Stimulated activated CD8-positive, alpha-beta memory T cell treated with anti-CD3 and anti-CD28 coated beads, Interleukin-4, amount 100 ng/mL, for 1 hour (primary cell): ENCODE measurements at places on chromosomes 4 and X.

GRCh38 chr4:144409525-144409924 is 236.4 kb upstream of the HHIP start:
- no peak for DNase-seq

GRCh38 chr4:26583538-26583864 is 383 bp upstream of the TBC1D19 start:
- DNase-seq: no peak

DNA sequence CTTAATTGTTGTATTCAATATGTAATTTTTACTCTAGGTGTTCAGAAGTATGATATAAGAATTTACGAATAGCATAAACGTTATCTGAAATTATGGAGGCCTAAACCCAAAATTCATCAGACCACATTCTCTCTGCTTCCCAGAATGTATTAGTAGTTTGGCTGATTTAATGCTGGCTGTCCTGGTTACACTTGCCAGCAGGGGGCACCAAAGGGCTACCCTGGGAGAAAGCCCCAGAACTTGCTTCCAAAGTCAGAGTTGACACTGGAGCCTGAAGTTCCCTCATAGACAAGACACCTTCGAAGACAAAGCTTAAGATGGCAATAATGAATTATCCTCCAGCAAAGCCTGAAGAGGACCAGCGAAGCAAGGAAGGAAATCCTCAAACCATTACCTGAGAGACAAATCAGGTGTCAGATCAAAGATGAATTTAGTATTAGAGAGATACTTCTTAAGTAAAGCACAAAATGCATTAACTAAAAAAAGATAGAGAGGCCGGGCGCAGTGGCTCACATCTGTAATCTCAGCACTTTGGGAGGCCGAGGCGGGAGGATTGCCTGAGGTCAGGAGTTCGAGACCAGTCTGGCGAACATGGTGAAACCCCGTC is 11.3 kb upstream of the ANOS1 start:
- peak; percentile 14 for DNase-seq

DNA sequence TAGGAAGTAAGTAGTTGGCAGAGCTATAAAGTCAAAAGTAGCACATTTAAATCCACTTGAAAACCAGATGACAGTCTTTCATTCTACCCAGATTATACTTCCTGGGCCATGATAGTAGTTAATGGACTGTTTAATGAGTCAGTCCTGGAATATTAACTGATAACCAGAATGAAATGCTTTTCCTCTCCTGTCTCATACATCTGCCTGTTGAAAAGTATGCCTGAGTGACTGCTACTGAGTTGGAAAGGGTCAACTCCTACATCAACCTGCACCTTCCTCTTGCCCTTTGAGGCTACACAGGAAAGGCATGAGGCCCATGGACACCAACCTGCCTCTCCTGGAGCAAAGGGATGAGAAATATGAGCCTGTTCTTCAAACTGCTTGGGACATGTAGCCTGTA is 36.0 kb upstream of the COX7B2 start:
- DNase-seq: no peak

- DNase-seq: no peak
These were observed 5.2 kb downstream of the TLR3 start for GRCh38 chr4:186074189-186074588.

- no peak for DNase-seq
These were observed 29.7 kb downstream of the BMX start for GRCh38 chrX:15530318-15530717.

GRCh38 chr4:120704538-120704937 is 218.0 kb downstream of the PRDM5 start:
- DNase-seq: no peak

- no peak for DNase-seq
These were observed 28.2 kb upstream of the IGSF1 start for GRCh38 chrX:131317326-131317725.

DNA sequence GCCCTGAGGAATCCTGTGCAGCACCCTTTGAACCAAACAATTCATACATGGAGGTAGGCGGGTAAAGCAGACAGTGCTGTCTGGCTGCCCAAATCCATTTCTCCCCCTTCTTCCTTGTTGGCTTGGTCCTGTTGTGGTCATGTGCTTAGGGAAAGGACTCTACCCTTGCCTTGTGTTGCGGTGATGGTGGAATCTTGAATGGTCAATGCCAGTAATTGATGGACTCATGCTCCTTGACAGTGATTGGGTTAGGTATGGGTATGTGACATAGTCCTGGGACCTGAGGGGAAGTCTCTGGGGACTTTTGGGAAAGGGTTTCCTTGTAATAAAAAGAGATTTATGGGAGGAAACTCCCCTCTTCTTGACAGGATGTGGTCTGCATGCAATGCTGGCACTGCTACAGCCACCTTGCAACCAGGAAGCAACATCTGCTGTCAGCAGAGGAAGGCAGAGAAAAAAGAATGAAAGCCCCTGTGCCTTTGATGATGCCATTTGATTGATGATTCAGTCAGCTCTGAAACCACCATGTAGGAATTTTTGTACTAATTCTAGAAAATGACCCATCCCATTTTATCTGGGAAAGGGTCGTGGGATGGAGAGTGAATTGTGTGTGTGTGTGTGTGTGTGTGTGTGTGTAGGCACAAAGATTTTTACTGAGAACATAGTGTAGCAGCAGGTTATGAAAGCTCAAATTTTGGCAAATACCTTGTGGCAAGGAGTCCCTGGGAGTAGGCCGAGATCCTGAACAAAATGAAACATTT is 30.0 kb upstream of the HUWE1 start:
- peak; percentile 9 for DNase-seq

DNA sequence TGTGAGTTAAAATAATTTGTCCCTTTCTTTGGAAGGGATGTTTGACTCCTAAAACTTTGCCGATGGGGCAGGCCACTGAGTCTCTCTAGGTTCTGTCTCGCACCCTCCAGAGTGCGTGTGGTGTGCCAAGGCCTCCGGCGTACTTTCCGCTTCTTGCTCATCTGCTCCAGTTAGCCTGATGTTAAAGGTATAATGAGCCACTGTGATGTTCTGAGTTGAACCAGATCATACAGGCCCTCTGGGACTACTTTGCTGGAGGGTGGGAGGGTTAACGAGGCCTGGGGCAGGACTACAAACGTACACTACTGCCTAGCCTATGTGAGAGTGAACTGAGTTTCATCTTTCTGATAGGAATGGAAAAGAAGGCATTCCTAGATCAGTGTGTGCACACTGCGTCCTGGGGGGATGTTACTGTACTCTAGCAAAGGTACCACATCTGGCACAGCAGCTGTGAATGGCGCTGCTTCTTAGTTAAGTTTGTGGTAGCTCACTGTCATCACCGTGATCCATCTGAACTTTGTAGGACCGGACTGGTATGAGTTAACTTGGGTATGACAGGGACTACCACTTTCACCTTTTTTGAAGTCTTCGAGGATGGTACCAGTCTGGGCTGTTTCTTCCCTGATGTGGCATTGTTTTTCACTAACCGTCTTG is 60.2 kb downstream of the RGS12 start:
- no peak for DNase-seq

DNA sequence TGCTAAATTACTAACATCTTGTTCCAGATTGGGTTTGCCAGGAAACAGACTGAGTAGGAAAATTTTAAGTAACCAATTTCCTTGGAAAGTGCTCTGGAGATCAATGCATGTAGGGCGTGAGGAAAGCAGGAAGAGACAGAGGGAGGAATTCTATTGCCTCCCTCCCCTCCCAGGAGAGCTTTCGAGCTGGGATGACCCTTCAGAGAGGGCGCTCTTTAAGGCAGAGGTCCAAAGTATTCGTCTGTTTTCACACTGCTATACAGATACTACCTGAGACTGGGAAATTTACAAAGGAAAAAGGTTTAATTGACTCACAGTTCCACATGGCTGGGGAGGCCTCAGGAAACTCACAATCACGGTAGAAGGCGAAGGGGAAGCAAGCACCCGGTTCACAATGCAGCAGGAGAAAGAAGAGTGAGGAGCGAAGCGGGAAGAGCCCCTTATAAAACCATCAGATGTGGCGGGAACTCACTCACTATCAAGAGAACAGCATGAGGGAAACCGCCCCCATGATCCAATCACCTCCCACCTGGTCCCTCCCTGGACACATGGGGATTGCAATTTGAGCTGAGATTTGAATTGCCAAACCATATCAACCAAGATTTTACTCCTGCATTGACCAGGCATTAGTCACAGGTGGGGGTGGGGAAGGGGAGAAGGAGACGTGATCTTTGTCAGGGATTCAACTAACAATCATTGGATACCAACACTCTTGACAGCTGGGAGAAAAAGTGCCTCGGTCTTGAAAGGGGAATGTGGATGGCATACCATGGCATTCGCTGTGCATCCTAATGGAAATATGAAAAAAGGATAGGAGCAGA is 63.8 kb downstream of the SLITRK2 start:
- DNase-seq: no peak

- no peak for DNase-seq
These were observed 13.9 kb downstream of the OFD1 start for GRCh38 chrX:13748486-13748885.

- no peak for DNase-seq
These were observed 3.6 kb upstream of the CXCL1 start for GRCh38 chr4:73865431-73866096.

GRCh38 chrX:112867570-112867969 is 26.9 kb upstream of the AMOT start:
- DNase-seq: no peak

DNA sequence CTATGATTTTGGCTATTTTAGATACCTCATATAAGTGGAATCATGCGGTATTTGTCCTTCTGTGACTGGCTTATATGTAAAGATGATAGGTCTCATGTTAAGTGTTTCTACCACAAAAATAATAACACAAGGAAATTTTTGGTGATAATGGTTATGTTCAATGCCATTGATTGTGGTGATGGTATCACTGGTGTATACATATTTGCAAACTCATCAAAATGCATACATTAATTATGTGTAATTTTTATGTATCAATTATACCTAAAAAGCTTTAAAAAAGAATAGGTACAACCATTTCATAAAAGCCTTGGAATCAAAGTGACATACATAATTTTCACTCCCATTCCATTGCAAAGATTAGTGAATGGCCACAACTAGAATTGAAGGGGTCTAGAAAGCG is 178.3 kb upstream of the FMR1 start:
- no peak for DNase-seq

DNA sequence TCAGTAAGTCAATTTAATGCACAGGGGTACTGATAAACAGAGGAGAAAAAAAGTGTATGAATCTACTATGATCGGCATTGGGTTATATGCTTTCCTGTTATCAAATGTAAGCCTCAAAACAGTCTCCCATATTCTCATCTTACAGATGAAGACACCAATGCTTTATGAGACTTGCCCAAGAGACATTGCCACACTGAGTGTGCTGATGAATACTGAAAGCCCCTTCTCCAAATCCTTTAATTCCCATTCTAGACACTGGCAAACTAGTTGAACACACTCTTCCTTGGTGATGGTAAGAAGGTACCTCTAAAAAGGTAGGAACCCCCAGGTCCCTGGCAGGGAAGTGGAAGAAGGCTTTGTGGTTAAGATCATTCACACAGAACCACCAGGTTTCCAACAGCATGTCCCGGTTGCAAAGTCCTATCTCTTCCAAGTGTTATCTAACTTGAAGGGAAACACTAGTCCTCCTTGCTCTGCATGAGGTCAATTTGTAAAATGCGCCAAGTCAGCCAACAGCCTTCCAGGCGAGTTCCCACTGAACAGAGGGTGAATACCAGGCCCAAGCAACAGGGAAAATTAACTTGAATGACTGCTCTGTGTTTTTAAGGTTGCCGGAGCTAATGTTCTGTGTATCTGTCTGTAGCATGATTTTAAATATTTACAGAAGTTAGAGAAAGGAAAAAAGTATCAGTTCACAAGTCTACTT is 5.1 kb downstream of the SETD7 start:
- no peak for DNase-seq

DNA sequence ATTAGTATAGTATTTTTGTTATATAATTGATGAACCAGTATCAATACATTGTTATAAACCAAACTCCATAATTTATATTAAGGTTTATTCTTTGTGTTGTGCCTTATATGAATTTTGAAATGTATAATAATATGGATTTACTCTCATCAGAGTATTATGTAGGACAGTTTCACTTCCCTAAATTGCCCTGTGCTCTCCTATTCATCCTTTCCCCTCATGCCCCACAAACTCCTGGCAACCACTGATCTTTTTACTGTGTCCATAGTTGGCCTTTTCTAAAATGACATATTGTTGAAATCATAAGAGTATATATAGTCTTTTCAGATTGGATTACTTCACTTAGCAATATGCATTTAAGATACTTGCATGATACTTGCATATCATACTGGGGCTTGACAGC is 958.1 kb upstream of the GRID2 start:
- DNase-seq: no peak

GRCh38 chr4:89759426-89759825 is 77.5 kb downstream of the SNCA start:
- no peak for DNase-seq

DNA sequence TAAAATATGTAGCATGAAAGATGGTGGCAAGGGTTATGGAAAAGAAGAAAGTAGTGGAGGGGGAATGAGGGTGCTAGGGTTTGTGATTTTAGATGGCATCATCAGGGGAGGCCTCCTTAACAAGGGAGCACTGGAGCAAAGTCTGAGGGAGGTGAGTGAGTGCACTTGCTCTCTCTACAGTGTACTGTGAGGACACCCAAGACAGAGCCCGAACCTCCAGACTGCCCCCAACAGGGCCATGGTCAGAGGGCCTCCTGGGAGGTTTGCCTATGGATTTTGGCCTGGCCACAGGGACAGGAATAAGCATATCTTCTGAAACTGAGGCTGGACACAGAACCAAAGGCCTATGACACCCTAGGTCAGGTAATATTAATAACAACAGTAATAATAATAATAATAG is 21.4 kb upstream of the PJA1 start:
- DNase-seq: no peak

GRCh38 chrX:106780664-106781377 is 21.7 kb upstream of the TBC1D8B start:
- DNase-seq: no peak

DNA sequence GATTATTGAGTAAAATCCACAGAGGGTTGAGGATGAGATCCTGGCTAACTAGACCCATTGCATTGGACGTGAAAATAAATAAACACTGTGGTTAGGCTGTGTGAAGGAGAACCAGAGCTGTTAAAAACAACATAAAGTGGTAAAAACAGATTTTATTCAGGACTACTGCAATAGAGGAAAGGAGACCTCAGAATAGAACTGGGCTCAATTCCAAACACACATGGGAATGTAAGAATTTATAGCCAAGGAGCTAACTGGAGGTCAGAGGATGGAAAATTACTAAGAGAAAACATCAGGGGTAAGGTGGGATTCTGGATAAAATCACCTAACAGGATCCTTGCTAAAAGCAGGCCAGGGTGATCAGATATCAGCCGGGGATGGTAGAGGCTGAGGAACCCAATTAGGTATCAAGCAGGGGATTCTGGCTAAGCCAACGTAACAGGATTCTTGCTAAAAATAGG is 112.4 kb downstream of the RNF150 start:
- no peak for DNase-seq

- no peak for DNase-seq
These were observed 42.2 kb downstream of the SMIM10L2A start for GRCh38 chrX:135463937-135464336.

GRCh38 chr4:26192899-26193869 is 127.6 kb upstream of the RBPJ start:
- DNase-seq: no peak

GRCh38 chr4:64520421-64520820 is 111.2 kb upstream of the TECRL start:
- no peak for DNase-seq

GRCh38 chr4:82481506-82481840 is 51.1 kb downstream of the ENOPH1 start:
- DNase-seq: no peak

- DNase-seq: no peak
These were observed 175.3 kb downstream of the MAML3 start for GRCh38 chr4:139978692-139979091.
